ENCODE measurements at places on chromosomes 4 and X.

DNA sequence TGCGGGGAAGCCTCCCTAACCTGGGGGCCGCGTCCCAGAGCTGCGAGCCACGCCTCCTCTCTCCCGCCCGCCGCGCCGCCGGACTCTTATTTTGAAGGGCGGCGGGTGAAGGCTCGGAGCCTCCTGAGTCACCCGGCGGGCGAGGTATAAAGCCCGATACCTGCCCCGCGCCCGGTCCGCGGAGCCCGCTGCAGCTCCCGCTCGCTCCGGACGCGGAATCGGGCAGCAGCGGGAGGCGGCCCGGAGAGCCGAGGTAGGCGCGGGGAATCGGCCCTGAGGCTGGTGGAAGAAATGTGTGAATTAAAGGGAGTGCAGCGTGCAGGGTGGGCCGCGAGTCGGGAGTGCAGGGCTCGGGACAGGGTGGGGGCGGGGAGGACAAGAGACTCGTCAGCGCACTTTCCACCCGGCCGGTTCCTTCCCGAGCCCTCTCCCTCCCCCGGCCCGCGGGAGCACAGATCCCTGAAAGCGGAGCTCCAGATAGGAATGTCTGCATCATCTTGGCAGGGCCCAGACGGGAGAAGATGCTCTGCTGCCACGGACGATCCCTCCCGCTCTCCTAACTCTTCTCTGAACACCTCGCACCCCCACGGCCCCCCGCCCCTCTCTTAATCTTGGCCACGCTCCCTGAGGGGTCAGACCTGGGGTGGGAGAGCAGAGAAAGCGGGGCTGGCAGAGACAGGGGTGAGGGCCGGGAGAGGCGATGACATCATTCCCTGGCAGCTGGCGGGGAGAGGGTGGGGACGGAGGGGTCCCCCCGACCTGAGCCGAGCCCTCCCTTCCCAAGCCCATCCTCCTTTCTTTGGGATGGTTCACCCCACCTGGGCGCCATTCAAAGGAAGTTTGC, 177.9 kb downstream of the CBR4 start:
- peak; percentile 56 for DNase-seq

DNA sequence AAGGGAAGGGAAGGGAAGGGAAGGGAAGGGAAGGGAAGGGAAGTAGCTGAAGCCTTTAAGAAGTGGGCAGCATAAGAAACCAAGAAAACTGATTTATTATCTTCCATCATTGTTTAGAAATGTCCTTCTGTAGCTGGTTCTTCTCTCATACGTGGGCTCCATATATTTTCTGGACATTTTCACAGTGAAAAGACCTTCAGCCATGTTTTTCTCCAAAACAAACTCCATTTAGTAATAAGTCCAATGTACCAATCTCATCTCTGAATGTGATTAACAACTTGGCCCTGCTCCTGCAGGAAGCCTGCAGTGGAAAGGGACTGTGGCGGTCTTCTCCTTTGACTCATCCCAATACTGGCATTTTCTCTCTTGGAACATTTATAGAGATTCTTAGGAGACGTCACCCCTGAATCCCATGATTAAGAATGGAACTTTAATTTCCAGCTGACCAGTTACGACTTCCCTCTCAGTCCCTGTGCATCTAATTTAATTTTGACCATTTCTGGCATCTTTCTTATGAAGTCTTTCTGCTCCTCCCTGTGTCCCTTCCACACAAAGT, 96.6 kb upstream of the GUCY1A1 start:
- no peak for DNase-seq

DNA sequence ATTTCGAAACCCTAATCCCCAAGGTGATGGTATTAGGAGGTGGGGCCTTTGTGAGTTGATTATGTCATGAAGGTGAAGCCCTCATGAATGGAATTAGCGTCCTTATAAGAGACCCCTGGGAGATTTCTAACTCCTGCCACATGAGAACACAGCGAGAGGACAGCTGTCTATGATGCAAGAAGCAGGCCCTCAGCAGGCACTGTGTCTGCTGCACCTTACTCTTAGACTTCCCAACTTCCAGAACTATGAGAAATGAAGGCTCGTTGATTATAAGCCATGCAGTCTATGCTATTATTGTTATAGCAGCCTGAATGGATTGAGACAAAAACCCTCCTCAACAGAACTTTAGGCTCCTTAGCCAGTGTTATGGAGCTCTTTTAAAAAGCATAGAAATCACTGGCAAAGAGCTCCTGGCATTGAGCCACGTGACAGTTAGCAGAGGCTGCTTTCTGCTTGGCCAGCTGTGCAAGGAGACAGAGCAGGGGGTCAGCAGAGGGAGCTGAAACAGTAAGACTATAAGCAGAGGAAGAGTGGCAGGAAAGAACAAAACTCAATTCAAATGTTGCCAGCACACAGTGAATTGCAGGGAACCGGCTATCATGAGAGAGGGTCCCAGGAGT, 219.2 kb upstream of the FAT1 start:
- DNase-seq = no peak

DNA sequence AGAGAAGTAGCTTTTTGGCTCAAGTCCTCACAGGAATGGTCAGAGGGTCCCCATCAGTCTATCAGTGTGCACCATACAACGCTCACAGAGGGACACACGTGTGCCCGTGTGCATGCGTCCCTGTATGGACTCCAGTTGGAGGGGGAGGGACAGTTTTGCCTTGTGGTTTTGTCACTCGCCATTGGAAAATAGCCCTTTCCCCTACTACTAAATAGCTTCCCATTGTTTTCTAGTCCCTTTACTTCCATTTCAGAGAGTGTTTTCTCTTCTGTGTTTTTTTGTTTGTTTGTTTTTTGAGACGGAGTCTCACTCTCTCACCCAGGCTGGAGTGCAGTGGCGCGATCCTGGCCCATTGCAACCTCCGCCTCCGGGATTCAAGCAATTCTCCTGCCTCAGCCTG, 34.9 kb downstream of the WDR13 start:
- no peak for DNase-seq

DNA sequence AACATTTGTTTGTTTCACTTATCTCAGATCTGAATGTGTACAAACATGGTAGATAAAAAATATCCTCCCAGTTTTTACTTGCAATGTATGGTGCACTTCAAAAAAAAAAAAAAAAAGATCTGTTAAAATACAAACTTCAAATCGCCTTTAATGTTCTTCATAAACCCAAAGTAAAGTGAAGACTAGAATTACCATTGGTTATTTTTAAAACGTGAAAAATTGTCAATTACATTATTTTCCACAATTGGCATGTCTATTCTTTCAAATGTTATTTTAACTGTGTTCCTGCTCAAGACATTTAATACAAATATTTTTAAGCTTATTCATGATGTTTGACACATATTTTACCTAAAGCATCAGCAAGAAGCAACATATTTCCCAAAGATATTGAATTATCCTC, 5.0 kb downstream of the NKX6-1 start:
- no peak for DNase-seq

DNA sequence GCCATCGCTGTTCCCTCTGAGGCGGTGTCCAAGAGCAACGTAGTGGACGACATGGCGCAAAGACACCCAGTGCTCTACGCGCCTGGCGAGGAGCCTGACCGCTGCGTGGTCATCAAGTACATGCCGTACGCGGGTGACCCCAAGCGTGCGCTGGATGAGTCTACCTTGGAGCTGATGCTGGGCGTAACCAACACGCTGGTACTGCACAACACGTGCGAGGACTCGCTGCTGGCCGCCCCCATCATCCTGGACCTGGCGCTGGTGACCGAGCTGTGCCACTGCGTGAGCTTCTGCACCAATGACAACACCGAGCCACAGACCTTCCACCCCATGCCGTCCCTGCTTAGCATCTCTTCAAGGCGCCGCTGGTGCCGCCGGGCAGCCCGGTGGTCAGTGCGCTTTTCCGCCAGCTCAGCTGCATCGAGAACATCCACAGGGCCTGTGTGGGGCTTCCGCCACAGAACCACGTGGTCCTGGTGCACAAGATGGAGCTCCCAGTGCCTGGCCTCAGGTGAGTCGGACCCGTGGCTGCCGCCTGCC, 129.0 kb downstream of the ANAPC4 start:
- DNase-seq = no peak

- no peak for DNase-seq
Observed at GRCh38 chrX:42567268-42567667, 210.7 kb downstream of the PPP1R2C start.

- no peak for DNase-seq
Observed at GRCh38 chr4:27742816-27743215, 882.2 kb downstream of the STIM2 start.

DNA sequence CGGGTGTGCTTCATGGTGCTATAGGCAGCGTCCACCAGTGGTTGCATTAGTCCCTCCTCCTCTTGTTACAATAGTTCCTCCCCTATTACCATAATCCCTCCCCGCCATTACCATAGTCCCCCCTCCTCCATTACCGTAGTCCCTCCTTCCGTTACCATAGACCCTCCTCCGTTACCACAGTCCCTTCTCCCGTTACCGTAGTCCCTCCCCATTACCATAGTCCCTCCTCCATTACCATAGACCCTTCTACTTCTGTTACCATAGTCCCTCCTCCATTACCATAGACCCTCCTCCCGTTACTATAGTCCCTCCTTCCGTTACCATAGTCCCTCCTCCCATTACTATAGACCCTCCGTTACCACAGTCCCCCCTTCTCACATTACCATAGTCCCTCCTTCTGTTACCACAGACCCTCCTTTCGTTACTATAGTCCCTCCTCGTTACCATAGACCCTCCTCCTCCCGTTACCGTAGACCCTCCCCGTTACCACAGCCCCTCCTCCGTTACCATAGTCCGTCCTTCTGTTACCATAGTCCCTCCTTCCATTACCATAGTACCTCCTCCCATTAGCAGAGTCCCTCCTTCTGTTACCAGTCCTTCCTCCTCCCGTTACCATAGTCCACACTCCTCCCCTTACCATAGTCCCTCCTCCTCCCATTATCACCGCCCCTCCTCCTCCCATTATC, 129.6 kb downstream of the DHRSX start:
- DNase-seq = no peak

DNA sequence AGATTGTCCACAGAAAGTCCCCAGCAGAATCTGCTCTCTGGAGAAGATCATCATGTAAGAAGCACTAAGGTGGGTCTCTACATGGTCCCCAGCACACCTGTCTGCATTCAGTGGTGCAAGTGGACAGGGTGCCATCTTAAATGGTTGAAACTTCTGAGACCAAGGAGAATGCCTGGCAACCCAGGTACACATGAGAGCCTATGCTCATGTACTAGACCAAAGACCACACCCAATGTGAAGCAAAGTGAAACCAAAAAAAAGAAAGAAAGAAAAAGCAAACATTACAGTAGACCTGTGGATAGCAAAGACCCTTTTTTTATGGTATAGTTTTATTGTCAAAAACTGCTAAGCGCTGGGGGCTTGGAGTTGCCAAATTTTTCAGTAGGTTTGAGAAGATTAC, 15.0 kb downstream of the CD40LG start:
- no peak for DNase-seq

- no peak for DNase-seq
Observed at GRCh38 chrX:5852941-5853340, 375.7 kb downstream of the NLGN4X start.

GRCh38 chr4:27790911-27791310, 930.3 kb downstream of the STIM2 start:
- no peak for DNase-seq

GRCh38 chr4:100823066-100823992, 305.5 kb upstream of the EMCN start:
- no peak for DNase-seq

- peak; percentile 9 for DNase-seq
Observed at GRCh38 chrX:133005042-133005441, 46.6 kb upstream of the HS6ST2 start.

DNA sequence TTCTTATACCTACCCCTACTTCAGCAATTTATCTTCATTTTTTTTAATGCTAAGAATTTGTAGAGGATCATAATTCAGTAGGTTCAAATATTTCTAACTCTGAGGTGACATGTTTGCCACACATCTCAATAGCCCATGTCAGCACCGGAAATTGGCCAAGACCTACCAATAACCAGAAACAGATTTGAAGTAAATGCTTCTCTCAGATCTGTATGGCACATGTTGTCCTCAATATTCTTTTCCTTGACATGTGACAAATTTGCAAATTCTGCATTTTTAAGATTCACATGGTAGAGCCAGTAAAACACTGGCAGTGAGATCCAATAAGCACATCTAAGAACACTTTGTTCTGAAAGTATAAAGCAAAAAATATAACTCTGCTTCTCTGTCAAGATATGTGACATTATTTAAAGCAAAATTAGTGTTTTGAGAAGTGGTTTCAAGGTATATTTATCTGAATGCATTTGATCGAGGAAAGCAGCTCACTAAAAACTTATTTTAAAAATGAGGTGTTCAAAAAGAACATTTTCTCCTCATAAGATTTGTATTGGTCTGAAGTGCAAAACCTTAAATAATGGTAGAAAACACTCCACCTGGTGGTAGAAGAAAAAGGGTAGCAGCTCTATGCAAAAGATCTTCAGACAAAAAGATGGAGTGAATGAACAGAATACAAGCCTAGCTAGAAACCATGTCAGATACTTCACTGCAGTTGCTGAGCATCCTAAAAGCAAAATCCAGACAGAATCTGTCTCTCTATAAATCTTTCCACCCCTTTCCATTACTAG, 513.8 kb upstream of the FAM241A start:
- DNase-seq = peak; percentile 47

- no peak for DNase-seq
Observed at GRCh38 chr4:8310306-8310705, 40.8 kb downstream of the HTRA3 start.

DNA sequence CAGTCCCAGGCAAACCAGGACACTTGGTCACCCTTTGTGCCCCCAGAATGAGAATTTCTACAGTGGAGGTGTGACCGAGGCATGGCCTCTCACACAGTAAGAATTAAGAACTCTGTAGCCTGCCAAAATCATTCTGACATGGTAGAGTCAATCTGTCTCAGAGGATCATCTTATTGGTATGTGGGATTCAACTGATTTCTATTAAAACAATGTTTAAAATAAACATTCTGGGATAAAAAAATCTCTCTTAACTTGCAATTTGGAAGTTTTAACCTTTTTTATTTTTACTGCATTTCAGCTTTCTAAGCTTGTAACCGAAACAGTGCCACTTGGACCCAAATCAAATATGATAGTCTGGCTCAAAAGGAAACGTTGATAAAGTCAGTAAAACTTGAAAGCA, 165.4 kb upstream of the LDB2 start:
- DNase-seq = no peak

DNA sequence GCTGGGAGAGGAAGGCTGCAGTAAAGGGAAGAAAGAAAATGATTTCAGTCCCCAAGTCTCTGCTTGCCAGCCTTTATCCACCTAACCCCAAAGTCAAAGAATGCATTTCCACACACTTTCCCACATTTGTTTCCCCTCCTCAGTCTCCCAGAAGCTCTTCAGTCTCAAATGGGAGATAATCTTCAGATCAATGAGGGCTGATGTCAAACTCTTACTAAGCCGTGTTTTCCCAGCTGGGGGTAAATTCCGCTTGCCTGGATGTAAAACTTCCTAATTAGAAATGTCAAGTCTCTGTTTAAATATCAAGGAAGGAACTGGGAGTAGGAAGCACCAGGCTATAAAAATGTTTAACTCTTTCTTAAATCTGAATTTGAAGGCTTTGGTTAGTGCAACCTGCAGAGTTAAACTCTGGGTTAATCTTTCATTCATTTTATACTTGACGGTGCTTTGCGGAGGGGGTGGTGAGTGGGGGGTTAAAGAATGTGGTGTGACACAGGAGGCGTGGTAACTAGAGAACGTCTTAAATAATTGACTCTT, 601.4 kb upstream of the ACTRT1 start:
- DNase-seq = no peak

- no peak for DNase-seq
Observed at GRCh38 chr4:67744561-67745283, 9.5 kb downstream of the GNRHR start.

- no peak for DNase-seq
Observed at GRCh38 chr4:148653681-148654080, 211.5 kb upstream of the NR3C2 start.

GRCh38 chrX:1423215-1423614, 29.5 kb downstream of the ASMTL start:
- DNase-seq = no peak
